Activated effector memory CD4-positive, alpha-beta T cell treated with anti-CD3 and anti-CD28 coated beads, Interleukin-2, amount 50 U/mL, for 16 hours (primary cell): ENCODE measurements at places on chromosomes 7 and 10.

DNA sequence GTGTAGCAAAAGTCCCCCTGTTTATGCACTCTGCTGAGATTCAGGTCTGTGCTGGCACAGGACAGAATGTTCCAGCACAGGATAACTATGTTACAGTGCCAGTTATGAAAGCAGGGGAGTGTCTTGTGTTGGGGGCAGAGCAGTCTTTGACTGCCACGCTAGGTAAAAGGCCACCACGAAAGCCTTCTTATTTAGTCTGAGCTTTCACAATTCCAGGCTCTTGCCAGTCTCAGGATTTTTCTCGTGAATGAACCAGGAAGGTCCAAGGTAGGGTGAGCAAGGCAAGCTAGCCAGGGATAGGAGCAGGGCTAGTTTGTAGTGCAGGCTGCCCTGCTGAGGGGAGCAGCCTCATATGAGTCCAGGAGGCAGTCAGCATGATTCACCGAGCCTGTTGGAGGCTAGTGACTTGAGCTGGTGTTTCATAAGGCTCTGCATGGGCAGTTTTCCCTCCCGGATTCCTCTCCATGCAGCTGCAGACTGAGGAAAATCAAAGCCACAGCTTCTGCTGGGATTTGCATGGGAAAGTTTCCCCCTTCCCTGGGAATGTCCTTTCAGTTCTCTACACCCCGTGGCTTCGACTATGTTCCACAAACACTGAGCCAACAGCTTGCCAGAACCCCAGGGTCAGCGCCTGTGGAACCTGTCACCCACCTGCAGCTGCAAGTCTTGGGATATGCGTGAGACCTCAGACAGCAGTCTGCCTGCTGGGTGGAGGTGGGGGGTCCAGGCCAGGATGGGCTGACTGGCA lies 112.3 kb downstream of the JCAD start:
- DNase-seq = no peak

DNA sequence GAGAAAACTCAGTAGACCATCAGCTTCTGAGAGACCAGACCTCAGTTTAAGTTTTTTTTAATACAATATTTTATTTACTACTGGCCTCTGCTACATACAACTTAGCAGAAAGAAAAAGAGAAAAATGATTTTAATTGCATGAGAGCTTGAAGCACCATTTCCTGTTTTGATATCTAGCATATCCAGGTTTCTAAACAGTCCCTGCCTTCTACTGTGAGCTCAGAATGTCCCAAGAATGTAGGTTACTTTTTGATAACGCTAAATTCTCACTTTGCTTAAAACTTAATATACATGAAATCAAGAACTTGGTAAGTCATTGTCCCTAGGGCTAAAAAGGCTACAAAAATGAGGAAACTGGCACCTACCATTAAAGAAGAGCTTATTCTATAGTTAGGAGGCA lies 7.0 kb downstream of the TMEM243 start:
- no peak for DNase-seq

DNA sequence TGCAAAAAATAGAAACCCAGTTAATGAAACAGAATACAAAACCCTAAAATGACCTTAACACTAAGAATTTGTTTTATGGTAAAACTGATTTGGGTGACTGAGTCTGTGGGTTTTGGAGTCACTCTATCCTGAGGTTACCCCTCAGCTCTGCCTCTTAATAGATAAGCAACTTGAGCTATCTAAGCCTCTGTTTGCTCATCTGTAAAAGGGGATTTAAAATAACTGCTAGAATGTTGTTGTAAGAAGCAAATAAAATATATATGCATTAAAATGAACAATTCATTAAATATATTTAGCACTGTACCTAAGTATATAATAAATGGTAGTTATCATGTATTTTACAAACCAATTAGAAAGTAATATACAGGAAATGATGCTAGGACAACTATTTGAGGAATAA lies 115.4 kb downstream of the CABCOCO1 start:
- DNase-seq = no peak

DNA sequence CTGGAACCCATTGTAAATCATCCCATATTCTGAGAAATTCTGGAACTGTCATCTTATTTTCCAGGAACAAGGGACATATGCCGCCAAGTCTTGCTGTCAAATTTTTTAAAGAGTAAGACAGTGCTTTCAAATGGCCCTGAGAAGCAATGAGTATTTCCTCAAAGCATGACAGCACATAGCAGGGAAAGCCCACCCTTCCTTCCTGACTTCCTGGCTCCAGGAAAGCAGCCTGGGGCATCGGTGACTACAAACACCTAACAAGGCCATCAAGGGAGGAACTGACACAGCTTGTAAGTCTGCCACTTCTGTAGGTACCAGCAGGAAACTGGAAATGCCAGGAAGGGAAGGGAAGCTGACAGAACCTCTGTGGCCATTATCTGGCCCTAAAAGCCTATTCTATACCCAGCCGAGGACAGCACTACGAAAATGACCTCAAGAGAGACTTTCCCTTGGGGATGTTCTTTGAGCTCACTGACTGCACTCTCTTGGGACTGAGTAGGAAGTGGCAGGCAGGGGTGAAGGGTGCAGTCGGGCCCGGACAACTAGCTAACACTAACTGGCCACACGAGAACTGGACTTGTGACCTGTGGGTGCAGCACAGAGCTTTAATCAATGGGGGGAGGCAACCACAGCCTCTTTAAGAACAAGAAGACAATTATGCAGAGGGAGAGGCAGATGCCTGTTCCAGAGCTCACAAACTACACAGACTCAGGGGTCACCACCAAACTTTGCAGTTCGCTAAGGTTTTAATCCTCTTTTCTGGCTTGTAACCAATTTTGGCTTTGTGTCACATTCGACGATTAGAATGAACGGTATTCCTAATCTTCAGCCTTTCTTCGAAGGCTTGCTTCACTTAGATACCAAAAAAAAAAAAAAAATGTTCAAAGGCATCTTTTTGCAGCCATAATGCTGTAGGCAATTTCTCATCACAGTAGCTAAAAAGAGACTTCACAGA lies 52.0 kb downstream of the GRB10 start:
- DNase-seq = no peak

GRCh38 chr10:99983280-99983988 lies 26.3 kb downstream of the DNMBP start:
- no peak for DNase-seq

DNA sequence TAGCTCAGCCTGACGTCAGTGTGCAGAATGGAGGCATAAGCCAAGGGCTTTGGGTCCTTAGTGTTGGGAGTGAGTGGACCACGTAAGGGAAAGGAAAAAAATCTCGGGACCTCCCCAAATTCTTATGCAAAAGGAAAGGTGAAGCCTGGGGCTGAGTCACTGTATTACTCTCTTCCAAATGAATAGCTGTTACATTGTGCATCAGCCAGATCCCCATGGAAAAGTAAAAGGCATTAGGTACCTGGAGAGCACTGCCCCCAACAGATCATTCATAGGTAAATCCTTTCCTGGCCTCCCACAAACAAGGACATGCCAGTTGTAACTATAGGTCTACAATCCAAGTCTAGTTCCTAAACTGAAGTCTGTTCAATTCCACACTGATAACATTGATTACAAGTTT lies 170.5 kb downstream of the C1GALT1 start:
- no peak for DNase-seq

DNA sequence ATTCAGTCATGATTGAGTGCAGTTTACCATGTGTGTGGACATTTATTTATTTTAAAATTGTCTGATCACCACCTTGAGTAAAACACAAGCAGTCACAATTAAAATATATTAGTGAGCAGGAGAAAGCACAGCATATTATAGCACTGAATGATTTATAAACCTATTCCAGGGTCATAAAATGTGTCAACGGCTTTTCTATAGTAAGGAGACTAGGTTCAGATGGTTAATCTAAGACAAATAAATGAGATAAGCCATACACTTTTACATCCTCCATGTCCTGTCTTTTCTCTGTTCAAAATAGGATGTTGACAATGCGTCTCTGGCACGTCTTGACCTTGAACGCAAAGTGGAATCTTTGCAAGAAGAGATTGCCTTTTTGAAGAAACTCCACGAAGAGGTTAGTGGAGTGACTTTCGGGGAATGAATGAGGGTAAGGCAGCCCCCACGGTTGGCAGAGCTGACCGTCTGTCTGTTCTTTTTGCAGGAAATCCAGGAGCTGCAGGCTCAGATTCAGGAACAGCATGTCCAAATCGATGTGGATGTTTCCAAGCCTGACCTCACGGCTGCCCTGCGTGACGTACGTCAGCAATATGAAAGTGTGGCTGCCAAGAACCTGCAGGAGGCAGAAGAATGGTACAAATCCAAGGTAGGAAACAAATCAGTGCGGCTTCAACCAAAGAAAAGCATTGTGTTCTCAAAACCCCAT lies 5.4 kb downstream of the VIM start:
- no peak for DNase-seq

DNA sequence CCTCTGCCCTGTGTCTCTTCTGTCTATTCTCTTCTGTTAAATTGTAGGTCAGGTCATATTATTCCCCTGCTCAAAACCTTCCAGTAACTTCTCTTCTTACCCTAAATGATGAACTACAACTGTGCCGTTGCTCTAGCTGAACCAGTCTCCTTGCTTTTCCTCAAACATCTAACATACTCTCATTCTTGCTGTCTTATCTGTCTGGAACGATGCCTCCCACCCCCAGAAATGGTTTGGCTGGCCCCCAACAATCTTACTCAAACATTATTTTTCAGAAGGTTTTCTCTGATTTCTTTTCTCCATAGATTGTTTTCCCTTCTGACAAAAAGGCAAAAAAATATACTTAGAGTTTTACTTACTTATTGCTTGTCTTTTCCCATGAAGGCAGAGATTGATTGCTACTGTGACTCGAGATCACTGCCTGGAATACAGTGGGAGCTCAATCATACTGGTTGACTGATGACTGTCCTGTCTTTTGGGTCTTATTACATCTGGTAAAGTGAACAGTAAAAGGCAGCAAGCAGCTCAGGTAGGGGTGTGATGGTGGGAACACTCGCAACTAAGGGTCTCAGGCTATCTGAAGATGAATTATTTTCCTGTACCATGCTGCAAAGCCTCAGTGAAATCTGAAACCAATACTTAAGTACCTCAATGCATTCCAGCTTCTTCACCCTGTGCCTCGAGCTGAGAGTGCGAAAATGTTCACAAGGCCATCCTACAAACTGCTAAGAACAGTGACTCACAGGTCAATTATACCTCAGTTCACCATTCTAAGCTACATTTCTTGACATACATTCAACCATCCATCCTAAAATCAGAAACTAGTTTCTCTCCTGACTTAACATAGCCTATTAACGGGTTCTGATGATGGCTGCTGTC lies 67.6 kb downstream of the DNMBP start:
- no peak for DNase-seq
